NCI-H1436 treated with DMSO at 0.1 percent for 48 hours (cell line): ENCODE measurements at places on chromosomes 13 and 19.

GRCh38 chr19:2275588-2276428 lies 6.2 kb downstream of the PEAK3 start:
- no peak for DNase-seq

DNA sequence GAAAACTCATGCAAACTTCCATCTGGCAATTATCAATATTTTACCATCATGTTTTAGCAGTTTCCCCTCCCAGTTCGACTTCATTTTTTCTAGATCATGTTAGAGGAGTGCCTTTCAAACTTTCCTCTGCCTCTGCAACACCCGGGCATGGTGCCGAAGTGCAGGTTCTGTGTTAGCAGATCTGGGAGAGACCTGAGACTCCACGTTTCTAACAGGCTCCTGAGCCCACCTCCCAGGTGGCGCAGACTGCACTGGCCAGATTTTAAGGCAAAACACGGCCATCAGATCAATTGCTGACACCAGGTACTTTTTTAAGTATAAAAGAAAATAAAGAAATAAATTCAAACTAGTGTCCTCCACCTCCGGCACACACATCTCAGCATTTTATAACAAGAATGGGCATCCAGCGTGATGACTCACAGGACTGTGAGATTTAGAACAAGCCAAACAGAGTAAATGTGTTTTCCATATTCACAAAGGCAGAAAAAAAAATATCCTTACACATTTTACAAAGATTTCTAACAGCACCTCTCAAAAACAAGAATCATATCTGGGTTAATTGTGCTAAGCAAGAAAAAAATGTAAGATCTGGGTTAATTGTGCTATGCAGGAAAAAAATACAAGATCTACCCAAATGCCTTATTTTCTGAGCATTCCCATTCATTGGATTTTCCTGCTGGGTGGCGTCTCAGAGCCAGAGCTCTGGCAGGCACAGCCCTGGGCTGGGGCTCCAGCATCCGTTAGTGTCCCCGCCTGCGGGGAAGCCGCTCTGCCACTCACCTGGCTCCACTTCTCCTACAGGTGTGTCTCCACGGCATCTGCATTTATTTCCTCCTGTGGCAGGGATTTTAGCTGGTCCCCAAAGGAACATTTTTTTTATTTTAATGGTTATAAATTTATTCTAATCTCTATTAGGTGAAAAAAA lies 127.9 kb upstream of the SOX1 start:
- no peak for DNase-seq

- no peak for DNase-seq
These were observed 7.3 kb upstream of the SLC7A9 start for GRCh38 chr19:32876919-32877285.

DNA sequence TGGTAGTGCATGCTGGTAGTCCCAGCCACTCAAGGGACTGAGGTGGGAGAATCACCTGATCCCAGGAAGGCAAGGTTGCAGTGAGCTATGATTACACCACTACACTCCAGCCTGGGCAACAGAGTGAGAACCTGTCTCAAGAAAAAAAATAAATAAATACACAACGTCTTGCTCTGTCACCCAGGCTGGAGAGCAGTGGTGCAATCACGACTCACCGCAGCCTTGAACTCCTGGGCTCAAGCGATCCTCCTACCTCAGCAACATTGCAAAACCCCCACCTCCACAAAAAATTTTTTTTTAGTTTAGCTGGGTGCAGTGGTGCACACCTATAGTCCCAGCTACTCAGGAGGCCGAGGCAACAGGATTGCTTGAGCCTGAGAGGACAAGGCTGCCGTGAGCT lies 8.8 kb downstream of the TPM4 start:
- DNase-seq = no peak

- no peak for DNase-seq
These were observed 1770.2 kb upstream of the MIR17HG start for GRCh38 chr13:89577301-89577700.

DNA sequence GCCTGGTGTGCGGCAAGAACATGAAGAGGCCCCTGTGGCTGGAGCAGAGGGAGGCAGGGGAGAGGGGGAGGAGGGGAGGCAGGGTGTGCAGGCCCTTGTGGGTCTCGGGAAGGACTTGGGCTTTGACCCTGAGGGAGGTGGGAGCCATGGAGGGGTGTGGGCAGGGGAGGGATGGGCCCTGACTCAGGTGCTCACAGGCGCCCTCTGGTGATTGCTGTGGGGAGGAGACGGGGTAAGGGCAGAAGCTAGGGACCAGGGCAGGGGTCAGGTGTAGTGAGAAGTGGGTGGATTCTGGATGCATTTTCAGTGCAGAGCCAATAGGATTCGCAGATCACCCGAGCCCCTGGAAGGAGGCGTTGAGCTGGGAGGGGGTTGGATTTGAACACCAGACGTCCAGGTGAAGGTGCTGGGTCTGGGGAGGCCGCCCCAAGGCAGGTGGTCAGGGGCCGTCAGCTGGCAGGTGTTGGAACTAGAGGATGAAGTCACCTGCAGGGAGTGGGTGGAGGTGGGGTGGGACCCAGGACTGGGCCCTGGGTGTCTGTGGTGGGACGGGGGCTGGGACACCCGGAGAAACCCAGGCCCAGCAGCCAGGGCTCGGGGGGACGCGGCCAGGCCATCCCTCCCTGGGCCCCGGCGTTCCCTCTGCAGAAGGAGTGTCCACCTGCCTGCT lies 185.4 kb downstream of the KDM4B start:
- no peak for DNase-seq

GRCh38 chr19:5988517-5989387 lies 10.8 kb upstream of the RANBP3 start:
- no peak for DNase-seq

GRCh38 chr13:43300865-43301264 lies 277.5 kb downstream of the DNAJC15 start:
- no peak for DNase-seq

DNA sequence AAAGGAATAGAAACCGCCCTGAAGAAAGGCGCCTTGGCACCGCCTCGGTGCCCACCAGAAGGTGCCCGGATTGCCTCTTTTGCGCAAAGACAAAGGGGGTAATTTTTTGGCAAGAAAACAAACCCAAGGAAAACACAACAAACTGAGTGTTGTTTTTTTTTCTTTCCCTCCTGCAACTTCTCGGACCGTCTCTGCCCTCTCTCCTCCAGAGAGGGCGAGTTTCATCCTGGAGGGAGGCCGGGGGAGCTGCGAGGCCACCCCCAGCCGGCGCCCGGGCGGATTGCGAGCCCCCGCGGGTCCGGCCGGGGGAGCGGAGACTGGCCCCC lies 2.3 kb downstream of the ZNF536 start:
- DNase-seq = no peak

GRCh38 chr13:41670873-41671443 lies 213.6 kb downstream of the RGCC start:
- DNase-seq = no peak

- DNase-seq = no peak
These were observed 17.2 kb upstream of the DACT3 start for GRCh38 chr19:46678110-46678732.

DNA sequence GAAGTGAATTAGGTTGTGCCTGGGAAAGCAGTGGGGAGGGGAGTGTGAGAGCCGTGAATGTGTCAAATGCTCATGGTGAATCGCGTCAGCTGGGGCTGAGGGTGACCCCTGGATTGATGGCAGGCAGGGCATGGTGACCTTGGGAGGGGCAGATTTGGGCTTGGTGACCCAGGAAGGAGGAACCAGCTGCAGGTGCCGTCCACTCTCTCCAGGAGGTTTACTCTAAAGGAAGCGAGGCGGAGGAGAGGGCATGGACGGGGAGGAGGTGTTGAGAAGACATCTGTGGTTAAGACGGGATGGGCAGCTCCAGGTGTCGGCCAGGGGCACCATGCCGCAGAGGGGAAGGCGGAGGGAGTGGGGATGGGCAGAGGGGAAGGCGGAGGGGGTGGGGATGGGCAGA lies 28.7 kb downstream of the TMEM255B start:
- DNase-seq = no peak

DNA sequence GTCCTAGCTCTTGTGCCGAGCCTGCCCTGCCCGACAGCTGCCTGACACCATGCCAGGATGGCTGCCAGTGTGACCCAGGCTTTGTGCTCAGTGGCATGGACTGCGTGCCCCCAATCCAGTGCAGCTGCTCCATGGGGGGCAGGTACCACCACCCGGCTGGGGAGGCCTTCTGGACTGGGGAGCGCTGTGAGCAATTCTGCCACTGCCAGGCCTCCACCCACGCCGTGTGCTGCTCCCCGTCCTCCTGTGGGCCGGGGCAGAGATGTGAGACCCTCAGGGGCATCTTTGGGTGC lies 9.4 kb upstream of the FXYD3 start:
- DNase-seq = no peak

DNA sequence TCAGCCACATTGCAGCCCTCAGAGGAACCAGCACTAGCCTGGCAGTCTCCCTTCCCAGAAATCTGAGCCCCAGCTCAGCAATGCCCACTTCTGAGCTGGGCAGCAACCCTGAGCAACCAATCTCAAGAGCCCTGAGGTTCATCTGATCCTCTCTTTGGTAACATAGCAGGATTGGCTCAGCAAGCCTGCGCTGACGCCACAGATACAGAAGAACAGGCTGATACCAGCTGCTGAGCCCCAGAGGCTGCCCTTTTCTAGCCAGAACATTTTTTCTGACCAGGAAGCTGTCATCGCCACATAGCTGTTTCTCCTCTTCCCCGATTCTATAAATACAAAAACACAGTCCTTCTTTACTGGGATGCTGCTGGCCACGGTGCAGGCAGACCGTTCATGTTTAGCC lies 59.8 kb downstream of the TRPM4 start:
- DNase-seq = no peak

DNA sequence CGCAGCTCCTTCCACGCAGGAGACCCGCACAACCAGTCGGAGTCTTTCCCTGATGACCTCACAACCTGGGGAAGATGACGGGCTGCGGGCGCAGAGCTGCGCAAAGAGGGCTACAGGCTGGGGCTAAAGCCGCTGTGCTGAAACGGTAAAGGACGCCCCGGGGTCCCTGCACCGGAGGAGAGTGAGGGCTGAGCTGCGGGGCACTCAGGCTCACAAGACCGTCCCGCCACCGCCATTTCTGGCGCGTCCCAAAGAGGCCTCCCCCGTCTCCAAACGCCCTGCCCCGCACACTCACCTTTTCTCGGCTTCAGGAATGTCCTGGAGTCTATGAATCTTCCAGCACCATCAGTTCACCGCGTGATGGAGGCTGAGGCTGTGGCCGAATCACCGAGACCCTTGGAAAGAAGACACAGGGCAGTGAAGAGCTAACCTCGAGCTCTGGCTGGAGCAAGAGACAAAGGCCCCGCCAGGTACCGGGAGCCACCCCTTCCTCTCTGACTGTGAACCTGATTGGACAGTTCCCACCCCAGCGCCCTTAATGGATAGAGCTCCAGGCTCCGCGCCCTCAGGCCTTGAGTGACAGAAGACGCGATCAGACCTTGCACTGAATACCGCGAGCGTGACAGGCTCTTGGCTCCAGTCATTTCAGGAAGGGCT lies 41.8 kb upstream of the ZNF429 start:
- no peak for DNase-seq
